ENCODE measurements at places on chromosomes 11 and 22.

DNA sequence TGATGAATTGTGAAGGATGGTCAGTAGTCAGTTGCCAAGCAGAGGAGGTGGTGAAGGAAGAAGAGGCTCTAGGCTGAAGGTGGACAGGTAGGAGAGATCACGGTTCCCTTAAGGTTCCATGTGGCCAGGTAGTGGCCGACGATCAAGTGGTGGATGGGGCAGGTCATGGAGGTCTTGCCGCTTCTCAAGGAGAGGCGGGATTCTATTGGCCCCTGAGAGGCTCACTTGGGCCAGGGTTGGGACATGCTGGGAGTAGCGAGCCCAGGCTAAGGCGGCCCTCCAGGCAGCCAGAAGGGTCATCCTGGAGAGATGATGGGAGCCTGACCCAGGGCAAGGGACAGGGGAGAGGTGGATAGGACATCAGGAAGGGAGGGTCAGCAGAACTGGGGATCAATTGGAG, 20.9 kb upstream of the TMPRSS4 start:
- DNase-seq, result no peak

- no peak for DNase-seq
Measured at GRCh38 chr11:71193431-71193830, 58.9 kb downstream of the SHANK2 start.

DNA sequence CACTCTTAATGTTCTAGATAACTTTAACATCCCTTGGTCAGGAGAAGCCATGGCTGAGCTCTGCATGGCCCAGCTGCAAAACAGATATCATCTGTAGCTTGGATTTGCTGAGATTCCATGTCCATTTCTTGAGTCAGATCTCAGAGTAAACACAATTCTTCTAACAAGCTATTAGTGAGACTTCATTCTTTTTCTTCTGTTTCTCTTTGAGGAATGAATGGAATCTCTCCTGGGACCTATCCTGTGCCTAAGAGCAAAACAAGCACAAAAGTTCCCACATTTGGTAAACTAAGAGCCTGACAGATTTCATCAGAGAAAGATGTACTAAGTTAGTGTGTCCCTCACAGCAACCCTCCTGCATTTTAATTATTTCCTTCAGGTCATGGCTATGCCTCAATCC, 142.8 kb downstream of the MAML2 start:
- DNase-seq, result no peak

DNA sequence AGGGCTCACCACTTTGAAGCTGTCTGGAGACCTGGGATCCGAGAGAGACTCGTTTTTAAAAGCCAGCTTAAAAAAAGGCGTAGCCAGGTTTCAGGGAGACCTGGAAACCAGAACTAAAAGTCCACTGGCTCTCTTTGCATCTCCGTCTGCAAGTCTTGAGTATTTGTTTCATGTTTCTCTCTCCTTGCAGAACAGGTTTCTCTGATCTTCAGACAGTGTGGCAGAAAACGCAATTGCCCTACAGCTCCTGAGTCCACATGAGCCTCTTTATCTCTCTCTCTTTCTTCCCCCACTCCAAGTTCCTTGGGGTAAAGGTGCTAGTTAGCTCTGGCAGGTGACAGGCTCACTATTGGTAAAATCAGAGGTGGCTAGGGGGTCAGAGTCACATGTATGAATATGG, 67.0 kb upstream of the AMPD3 start:
- no peak for DNase-seq

DNA sequence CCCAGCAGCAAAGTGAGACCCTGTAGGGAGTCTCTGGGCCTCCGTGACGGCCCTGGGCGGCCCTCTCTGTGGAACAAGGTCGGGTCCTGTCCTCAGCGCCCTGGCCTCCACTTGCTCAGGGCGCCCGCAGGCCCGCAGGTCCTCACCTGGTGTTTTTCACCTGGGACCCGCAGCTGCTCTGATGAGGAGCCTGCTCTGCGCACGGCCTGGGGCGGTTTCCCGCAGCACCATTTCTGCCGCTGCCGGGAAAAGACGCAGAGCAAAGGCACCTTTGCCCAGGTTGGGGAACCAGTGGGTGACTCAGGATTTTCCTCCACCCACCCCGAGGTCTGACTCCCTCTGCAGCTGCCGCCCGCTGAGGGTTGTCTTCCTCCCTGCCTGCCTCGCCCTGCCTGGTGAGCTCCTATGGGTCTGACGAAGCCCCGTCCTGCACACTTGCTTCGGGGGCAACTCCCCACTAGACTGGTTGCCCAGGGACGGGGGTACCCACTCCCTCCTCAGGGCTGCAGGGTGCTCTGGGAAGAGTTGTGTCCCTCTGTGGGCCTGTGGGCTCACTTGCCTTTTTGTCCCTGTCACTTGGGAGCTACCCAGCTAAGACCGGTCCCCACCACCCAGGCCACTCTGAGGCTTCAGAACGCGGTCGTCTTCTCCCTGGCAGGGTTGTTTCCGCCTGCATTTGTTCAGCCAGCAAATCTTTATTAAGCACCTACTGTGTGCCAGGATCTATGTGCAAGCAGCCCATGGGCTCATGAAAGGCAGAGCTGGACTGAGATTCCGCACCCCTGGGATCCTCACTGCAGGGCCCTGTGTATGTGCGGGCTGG, 89.5 kb downstream of the KCNQ1 start:
- DNase-seq, result no peak

- no peak for DNase-seq
Measured at GRCh38 chr11:105189581-105189980, 50.0 kb upstream of the CARD18 start.

DNA sequence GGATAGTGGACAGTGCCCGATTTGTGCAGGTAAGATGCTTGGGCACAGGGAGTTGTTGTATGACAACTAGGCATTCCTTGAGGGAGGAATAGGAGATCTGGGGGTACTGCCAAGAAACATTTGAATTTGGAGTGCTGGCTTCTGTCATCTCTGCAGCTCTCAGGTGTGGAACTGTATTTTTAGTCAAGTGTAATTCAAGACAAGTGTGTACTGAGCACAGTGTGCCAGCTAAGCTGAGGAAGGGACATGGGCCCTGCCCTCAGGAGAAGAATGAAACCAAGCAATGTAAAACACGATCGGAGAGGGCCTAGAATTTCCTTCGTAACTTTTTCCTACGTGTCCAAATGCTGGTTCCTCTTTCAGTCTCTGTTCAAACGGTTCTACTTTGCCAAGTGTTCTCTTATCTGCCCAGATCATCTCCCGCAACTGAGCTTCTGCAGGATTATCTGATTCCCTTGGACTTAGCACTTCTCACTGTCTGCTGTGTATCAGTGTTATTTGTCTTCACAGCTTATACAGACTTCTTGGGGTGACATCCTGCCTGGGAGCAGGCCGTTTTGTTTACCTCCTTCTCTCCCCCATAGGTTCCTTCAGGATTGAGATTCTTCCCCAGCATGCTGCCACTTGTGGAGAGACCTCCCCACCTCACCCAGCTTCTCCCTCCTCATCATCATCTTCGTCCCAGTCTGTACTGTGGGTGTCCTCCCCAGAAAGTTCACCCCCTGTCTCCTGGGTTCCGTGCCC, 27.6 kb downstream of the ART5 start:
- no peak for DNase-seq

GRCh38 chr22:25482091-25482760, 82.2 kb upstream of the GRK3 start:
- DNase-seq, result no peak

DNA sequence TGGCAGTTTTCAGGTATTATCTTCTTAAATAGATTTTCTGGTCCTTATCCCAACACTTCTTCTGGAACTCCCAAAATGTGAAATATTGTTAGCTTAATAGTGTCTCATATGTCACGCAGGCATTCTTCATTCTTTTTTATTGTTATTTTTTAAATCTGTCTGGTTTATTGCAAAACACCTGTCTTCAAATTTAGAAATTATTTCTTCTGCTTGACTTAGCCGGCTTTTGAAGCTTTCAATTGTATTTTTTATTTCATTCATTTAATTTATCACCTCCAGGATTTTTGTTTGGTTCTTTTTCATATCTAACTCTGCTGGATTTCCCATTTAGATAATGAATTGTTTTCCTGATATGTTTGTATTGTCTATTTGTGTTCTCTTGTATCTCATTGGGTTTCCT, 49.9 kb downstream of the KCNQ1OT1 start:
- DNase-seq, result no peak

DNA sequence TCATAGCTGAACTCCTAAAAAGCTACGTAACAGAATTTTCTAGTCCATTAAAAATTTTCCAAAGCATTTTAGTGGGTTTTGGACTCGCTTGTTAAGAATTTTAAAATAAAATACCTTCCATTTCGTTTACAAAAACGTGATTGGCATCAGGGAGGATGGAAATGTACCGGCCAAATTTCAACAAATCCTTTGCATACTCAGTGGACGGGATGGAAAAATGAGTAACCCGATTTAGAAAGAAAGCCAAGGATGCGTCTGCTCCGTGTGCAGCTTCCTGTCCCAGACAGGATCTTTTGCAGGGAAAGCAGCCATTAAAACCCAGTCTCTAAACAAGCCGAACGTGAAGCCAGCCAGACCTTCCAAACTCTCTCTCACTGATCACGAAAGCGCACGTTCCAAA, 15.6 kb downstream of the TMEM184B start:
- no peak for DNase-seq

- DNase-seq, result no peak
Measured at GRCh38 chr11:101723371-101723770, 139.6 kb upstream of the TRPC6 start.

DNA sequence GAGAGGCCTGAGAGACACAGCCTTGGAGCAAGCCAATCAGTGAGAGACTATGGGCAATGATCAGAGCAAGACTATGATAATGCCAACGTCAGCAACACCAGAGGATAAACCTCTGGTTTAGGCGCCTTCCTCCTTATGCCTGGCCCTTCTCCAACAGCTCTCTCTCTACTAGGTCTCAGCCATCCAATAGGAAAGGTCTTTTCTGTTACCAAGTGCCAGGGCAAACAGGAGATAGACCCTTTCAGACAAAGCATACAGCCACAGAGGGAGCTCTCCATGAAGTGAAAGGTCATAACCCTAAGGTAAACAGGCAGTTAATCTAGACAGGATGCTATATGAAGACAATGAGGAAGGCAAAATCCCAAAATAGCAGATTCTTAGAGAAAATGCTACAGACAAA, 9.5 kb downstream of the STK33 start:
- DNase-seq, result no peak

GRCh38 chr22:39645532-39645931, 75.0 kb downstream of the CACNA1I start:
- DNase-seq, result no peak

DNA sequence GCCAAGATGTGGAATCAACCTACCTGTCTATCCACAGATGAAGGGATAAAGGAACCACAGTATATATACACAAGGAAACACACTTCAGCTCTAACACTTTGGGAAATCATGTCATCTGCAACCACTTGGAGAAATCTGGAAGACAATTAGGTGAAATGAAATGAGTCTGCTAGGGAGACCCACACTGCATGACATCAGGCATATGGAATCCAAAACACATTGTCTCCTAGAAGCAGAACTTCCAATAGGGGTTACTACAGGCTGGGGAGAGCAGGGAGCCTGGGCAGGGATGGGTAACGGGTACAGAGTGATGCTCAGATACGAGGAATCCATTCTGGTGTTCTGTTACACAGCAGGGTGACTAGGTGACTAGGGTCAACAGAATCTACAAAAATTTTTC, 18.3 kb downstream of the RGL4 start:
- DNase-seq, result no peak

GRCh38 chr22:18078329-18079041, 695 bp downstream of the PEX26 start:
- DNase-seq, result no peak

DNA sequence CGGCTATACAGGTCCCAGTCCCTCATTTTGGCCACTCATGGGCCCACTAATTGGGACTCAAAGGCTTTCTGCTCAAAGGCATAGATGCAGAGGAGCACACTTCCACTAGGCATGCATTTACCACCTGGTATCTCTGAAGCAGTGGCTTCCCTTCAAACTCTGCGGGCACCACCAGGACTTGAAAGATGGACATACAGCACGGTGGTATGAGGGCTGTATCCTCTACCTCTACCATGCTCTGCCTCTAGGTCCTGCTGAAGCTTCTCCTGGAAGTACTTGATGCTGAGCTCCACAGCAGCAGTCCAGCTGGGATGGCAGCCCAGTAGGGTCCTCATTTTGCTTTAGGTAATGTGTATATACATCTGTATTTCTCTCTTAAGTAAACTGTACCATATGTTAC, 49.9 kb downstream of the RAB6A start:
- DNase-seq, result no peak

- DNase-seq, result no peak
Measured at GRCh38 chr11:111299101-111300026, 1.0 kb downstream of the POU2AF3 start.

GRCh38 chr11:118857385-118857784, 26.3 kb upstream of the CXCR5 start:
- DNase-seq, result no peak

DNA sequence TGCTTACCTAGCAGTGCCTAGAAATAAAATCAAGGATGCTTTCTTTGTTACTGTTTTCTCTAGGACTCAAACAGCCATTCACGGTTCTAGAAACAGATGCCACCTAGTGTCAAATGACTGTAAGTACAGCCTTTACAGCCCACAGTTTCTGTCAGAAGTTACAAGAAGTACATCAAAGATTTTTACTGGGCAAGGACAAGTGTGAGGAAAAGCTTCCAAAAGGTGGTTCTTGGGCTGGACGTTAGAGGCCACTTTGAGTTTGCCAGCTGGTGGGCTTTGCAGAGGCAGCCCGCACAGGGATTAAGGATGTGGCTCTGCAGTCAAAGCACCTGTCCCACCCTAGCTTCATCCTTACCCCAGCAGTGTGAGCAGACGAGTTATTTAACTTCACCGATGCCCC, 6.9 kb downstream of the KMT5B start:
- no peak for DNase-seq

DNA sequence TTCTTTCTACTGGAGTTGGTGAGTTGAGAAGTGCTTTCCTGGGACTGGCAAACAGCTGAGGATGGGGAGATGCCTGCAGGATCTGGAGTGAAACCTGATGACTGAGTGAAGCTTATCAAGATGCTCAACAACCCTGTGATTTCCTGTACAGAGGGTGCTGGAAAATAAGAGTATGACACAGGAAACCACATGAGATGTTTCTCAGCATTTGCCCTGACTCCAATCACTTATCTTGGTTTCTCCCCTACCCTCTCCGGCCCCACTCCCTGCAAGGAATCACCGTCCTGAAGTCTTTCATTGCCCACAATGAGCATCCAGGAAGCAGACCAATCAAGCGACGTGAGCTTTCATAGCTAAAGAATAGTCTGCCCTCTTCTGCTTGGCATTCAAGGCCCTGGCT, at the start of gene MRGPRX2:
TSS of gene MRGPRX2 (minus strand) at position 89 of the 400 bp plus-strand sequence. CDS start 4,315 bp downstream, outside the sequence.
- DNase-seq, result peak; percentile 7

GRCh38 chr11:69546735-69547370, 65.4 kb downstream of the LINC01488 start:
- peak; percentile 32 for DNase-seq

DNA sequence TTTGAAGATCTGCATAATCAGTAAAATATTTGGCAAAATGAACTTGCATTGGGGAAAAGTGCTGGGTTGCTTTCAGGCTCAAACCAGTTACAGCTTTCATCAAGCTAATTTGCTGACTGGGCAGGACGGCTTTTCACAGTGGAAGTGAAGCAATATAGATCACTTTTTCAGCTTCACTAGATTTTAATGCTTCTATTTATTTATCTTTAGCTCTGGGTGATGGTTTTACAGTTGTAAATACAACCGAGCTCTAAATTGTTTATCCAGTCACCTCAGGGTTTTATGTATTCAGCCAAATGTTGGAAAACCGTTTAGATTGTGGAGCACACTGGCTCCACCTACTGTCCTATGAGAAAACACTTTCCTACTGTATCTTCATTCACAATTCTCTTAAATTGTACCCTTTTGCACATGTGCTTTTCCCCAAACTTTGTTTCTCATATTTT, 58.2 kb downstream of the ACER3 start:
- DNase-seq, result no peak

- DNase-seq, result no peak
Measured at GRCh38 chr11:13874597-13874996, 87.9 kb upstream of the SPON1 start.

- no peak for DNase-seq
Measured at GRCh38 chr11:13923182-13923581, 39.3 kb upstream of the SPON1 start.
